Fibroblast of skin of right biceps (primary cell): ENCODE measurements at places on chromosomes 6 and 20.

GRCh38 chr20:60589623-60590022, 631.4 kb downstream of the CDH26 start:
- peak; percentile 22 for DNase-seq

- DNase-seq = peak; percentile 96
Measured at GRCh38 chr6:37171970-37172812, 2.2 kb downstream of the PIM1 start.

DNA sequence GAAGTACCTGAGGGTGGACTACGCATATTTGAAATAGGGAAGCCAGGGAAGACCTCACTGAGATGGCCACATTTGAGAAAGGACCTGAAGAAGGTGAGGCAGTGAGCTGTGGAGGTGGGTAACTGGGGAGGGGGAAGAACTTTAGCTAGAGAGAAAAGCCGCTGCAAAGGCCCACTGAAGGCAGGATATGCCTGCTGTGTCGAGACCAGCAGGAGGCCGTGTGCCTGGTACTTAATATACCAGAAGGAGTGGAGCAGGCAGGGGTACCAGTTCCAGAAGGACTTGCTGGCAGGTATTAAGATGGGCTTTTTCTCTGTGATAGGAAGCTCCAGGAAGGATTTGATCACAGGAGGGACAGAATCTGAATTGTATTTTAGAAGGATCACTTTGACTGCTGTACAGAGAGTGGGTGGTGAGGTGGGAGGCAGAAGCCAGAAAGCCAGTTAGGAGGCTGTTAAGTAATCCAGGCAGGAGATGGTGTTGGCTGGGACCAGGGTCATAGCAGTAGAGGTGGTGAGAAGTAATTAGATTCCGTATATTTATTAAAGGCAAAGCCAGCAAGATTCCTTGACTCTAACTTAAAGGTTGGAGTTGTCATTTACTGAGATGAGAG, 54.2 kb upstream of the FANCE start:
- no peak for DNase-seq

- peak; percentile 82 for DNase-seq
Measured at GRCh38 chr6:127201321-127201720, 65.3 kb upstream of the RNF146 start.

DNA sequence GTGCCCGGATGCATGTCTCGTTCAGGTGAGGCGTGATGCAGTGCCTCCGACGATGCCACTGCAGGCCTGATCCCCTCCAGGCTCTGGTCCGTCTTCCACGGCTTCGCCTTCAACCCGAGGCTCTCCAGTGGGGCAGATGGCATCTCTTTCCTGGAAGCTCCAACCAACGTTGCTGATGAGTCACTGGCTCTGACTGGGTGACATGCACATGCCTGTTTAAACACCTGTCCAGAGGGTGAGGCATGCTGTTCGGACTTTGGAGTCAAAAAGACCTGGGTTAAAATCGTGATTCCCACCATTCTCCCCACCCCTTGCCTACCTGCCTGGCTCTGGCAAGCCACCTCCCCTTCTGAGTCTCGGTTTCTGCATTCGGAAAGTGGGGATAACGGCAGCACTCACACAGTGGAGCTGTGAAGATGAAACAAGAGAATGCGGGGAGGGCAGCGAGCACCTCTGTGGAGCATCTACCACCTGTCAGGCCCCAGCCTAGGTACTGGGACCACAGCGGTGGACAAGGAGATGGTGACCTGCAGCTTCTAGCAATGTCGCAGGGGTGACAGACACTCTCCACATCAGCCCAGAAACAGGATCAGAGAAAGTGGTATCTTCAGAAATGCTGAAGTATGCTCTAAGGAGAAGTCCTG, 8.5 kb upstream of the EDN3 start:
- DNase-seq = no peak

DNA sequence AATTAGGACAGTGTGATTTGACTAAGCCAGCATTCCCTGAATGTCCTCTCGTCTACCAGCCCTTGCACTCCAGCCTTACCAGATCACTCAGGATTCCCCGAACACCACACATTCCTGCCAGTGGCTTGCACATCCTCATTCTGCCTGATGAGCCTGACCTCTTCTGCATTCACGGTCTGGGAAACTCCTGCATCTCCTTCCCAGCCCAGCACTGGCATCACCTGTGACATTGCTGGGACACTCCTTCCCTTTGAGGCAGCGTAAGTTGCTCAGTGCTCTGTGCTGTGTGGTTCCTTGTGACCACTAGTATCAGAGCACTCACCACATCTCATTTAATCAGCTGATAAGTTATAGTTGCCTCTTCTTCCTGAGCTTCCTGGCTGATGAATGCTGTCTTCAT, 17.3 kb downstream of the NCOA7 start:
- no peak for DNase-seq

- DNase-seq = no peak
Measured at GRCh38 chr20:44856442-44856841, 29.1 kb upstream of the YWHAB start.

- DNase-seq = peak; percentile 38
Measured at GRCh38 chr6:14075095-14075503, 42.5 kb upstream of the CD83 start.

DNA sequence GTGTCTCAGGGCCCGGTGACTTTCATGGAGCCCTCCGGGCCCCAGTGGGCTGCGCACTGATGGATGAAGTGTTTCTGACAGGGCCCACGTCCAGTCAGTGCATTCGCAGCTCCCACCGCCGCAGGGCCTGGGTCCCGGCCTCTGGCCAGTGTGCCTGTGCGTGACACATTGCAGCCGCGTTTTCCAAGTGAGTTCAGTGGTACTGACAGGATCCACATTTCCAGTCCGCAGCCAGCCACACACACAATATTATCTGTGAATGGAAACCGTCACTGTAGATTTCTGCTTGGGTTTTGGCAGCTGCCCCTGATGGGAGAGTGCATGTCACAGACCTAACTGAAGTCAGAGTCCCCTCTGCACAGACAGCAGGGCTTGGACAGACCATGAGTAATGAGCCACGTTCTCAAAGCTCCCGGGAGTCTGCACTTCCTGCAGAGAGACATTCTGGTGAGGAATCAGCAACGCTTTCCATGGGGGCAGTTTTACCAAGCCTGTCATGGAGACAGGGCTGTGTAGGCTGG, 171.4 kb downstream of the MYLK4 start:
- DNase-seq = peak; percentile 47

GRCh38 chr6:96110878-96111277, 95.1 kb downstream of the FUT9 start:
- no peak for DNase-seq

DNA sequence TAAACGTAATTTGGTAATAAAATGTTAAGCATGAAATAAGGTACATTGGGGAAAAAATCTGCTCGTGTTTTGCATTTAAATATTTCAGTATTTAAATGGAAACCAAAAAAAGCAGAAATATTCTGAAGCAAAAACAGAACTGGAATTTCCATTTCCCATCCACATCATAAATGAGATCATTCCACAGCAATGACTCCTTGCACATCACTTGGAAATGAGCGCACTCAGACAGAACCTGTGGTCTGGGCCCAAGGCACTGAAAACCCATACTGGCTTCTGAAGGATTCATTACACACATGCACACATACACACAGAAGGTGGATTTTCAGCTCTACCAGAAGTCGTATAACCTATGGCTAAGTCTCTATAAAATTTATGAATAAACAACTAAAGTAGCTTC, 174.8 kb downstream of the IBTK start:
- DNase-seq = peak; percentile 87

DNA sequence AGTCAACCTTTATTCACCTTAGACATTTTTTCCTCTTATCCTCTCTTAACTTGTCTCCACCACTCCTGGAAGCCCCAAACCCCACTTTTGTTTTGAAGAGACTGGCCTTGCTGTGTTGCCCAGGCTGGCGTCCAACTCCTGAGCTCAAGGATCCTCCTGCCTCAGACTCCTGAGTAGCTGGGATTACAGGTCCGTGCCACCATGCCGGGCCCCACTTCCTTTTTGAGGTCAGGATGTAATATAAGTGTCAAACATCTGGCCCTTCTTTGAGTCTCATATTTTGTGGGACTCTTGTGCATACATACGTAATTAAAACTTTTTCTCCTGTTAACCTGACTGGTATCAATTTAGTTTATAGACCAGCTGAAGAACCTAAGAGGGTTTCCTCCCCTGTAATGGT, 1.4 kb upstream of the CDK19 start:
- DNase-seq = no peak

DNA sequence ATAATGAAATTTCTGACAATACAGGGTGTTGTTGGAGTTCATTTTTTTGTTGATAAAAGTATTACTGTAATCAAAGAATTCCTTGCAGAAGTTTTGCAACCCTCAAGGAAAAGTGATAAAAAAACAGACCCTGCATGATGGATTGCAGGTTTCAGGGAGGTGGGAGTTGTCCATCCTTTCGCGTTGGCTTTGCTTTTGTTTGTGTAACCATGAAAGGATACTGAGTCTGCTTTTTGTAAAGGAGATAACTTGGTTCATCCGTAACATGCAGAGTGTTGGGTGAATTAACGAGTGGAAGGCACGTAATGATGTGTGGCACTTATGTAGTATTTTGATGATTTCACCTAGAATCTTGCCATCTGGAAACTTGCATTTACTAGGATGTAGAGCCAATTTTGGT, 23.6 kb downstream of the FOXO3 start:
- DNase-seq = no peak

- no peak for DNase-seq
Measured at GRCh38 chr6:81763051-81763450, 10.6 kb upstream of the TENT5A start.

DNA sequence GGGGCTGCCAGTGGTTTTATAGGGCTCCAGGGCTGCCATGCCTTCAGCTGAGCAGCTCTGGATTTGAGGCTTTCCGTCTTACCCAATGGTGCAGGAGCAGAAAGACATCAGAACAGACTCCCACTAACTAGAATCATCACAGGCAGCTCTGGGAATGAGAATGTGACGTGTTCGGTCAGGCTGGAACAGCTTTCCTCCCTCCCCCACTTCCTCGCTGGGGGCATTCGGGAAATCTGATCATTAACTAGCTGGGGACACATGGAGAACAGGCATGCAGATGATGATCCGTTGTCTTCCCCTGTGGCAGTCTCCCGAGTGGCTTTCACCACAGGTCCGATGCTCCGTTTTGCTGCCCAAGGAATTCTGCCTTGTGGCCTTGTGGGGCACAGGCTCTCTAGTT, 5.5 kb upstream of the MTG2 start:
- DNase-seq = peak; percentile 58

DNA sequence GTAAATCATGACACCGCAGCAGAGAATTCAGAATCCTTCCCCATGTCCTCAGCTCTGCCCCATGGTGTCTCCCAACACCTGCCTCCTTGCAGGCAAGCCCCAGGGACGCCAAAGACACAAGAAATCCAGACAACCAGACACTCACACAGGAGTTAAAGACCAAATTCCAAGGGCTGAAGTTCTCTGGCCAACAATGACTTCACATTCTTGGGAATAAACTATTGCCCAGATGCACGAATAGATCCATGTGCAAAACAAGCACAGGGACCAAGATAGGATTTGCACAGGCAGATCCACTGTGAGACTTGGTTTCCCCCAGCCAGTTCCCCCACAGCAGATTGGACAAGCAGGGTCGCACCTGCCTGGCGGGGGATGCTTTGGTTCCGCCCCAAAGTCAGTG, 246.7 kb downstream of the SOD2 start:
- no peak for DNase-seq

GRCh38 chr20:59135093-59135492, 28.5 kb upstream of the ZNF831 start:
- no peak for DNase-seq

GRCh38 chr6:57089265-57089664, 723 bp upstream of the ZNF451 start:
- DNase-seq = no peak

DNA sequence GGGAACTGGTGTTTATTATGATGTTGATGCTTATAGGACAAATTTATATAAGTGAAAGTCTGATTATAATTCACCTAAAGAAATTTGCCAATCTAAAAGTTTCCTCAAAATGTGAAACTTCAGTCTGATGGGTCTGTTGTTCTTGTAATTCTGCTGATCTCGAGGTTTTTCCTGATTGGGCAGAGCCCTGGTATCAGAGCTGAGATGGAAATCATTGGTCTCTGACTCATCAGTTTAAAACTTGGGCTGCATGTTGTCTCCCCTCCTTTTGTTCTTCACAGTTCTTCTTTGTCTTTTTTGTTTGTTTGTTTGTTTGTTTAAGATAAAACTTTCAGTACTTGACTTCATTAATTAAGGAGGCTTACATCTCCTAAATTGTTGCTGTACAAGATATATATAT, 5.9 kb downstream of the SMAP1 start:
- peak; percentile 36 for DNase-seq
